ENCODE measurements at places on chromosomes 2 and 18. TPM values are rescaled to one million over a fixed set of nuclear protein-coding genes. Genes with fewer than 3 reads are reported as not detected.

- DNase-seq, result no peak
- H3K4me1 ChIP-seq, result peaks cover 14% of the 10 kb centered on the region
- H3K27me3 ChIP-seq, result no peaks in the 10 kb centered on the region
- H3K4me3 ChIP-seq, result no peak overlapping the region
- H3K27ac ChIP-seq, result no peak overlapping the region
- peaks cover 8% of the 10 kb centered on the region for H3K36me3 ChIP-seq
These were observed 20.5 kb downstream of the USP40 start for GRCh38 chr2:233546101-233546500.

DNA sequence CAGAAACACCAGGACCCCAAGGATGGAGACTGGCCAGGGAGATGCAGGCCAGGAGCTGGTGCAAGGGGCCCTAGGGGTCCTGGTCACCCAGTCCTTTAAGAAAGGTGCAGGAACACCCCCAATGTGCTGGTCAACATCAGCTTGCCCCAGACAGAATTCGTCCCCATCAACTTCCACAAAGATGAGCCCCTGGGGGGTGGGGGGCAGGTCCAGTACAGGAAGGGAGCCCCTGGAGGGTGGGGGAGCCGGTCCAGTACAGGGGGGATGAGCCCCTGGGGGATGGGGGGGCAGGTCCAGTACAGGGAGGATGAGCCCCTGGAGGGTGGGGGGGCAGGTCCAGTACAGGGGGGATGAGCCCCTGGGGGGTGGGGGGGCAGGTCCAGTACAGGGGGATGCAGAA lies 160.7 kb upstream of the SALL3 start:
- no peaks in the 10 kb centered on the region for H3K36me3 ChIP-seq
- no peak overlapping the region for H3K4me3 ChIP-seq
- peaks cover 13% of the 10 kb centered on the region for H3K27me3 ChIP-seq
- DNase-seq, result no peak

DNA sequence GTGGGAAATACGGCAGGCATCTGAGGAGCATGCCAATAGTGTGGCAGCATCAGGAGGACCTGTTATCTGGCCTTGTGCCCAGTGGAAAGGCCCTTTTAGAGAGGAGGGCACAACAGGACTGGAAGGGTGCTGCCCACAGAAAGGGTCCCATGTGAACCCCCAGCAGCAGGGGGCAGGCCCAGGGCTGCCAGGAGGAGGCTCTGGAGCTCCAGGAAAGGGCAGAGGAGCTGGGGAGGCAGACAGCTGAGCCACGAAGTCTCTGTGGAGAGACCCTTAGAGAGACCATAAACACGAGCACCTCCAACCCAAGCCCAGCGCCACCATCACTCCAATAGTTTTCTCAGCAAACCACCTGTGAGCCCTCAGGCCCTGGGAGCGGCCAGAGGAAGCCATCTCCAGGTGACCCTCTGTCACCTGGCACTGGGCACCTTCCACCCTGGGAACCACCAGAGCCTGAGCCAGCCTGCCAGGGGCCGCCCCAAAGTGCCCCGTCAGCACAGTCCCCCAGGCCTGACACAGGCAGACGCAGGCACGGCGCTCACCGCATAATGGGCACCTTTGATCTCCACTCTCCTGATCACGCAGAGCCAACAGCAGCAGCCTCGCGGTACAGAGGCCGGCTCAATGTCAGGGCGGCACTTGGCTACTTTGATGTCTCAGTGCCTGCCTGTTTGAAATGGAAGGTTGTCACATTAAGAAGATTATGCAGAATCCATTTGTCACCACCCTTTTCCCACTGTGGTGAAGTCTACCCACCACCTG lies 162.5 kb upstream of the RAB6C start:
- no peak overlapping the region for H3K4me3 ChIP-seq
- no peak for DNase-seq
- H3K27ac ChIP-seq, result no peak overlapping the region
- no peaks in the 10 kb centered on the region for H3K36me3 ChIP-seq
- no peaks in the 10 kb centered on the region for H3K27me3 ChIP-seq

GRCh38 chr2:163474889-163475288 lies 260.9 kb downstream of the FIGN start:
- no peaks in the 10 kb centered on the region for H3K27me3 ChIP-seq
- H3K36me3 ChIP-seq, result no peaks in the 10 kb centered on the region
- no peak for DNase-seq
- H3K4me3 ChIP-seq, result no peak overlapping the region
- no peak overlapping the region for H3K27ac ChIP-seq

DNA sequence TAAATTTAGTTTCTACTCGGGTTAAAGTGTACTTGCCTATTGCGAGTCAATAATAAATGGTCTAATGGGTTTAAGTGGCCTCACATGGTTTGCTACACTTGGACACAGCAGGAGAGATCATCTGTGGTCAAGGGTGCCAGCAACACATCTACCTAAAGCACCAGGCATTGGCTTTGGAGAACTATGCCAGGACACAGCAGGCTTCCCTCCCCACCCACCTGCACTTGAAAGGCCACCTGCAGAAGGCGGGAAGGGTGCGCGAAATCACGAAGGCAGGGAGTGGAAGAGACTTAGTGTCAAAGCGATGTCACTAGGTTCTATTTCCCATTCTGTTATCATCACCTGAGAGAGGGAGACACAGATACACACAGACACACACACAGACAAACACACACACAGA lies 44.5 kb downstream of the MYT1L start:
- H3K4me3 ChIP-seq, result no peak overlapping the region
- H3K27me3 ChIP-seq, result no peaks in the 10 kb centered on the region
- no peaks in the 10 kb centered on the region for H3K4me1 ChIP-seq
- H3K27ac ChIP-seq, result no peak overlapping the region

Gene NAT8
- total RNA-seq, result not detected

Gene TGFA
- total RNA-seq, result not detected

GRCh38 chr2:94987074-94988020 lies 38.2 kb upstream of the MAL start:
- H3K36me3 ChIP-seq, result no peaks in the 10 kb centered on the region
- H3K27ac ChIP-seq, result no peak overlapping the region
- peaks cover 20% of the 10 kb centered on the region for H3K27me3 ChIP-seq
- peak; percentile 15 for DNase-seq

DNA sequence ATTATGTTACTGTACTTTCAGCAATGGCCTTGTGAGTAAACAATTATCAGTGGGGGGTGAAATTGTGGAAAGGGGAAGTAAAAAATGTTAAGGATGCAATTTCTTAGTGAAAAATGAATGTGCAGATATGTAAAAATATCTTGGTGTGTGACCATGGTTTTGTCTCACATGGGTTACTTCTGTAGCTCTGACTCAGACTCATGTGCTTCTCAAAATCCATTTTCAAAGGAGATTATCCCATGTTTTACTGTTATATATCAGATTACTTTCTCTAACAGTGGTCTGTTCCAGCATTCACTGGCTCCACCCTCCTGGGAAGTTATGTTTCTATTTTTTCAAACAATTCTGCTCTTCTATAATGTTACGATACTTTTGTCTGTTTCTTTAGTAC lies 298.2 kb upstream of the COL3A1 start:
- no peaks in the 10 kb centered on the region for H3K4me1 ChIP-seq
- H3K4me3 ChIP-seq, result no peak overlapping the region
- H3K27ac ChIP-seq, result no peak overlapping the region
- H3K36me3 ChIP-seq, result no peaks in the 10 kb centered on the region
- no peak for DNase-seq
- no peaks in the 10 kb centered on the region for H3K27me3 ChIP-seq

DNA sequence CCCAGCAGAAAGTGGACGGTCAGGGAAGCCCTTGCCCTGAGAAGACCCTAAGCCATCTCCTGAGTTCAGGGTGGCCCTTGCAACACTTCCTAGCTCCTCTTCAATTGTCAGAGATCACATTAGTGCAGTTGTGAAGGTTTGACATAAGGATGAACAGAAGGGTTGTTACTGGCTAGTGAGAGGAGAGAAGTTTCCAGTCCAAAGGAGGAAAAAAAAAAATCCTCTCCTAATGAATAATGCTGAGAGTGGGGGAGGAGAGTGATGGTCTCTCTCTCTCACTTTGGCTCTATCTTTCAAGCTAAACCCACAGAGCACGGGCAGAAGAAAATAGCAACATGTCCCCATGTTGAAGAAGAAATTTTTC lies 819.9 kb downstream of the BCL11A start:
- H3K27me3 ChIP-seq, result no peaks in the 10 kb centered on the region
- H3K4me1 ChIP-seq, result no peaks in the 10 kb centered on the region
- no peak overlapping the region for H3K4me3 ChIP-seq
- no peak overlapping the region for H3K27ac ChIP-seq
- DNase-seq, result no peak
- H3K36me3 ChIP-seq, result no peaks in the 10 kb centered on the region

Gene ACKR3
- 3.3 TPM for total RNA-seq

Gene B4GALT6
- total RNA-seq, result 0.41 TPM

- H3K27me3 ChIP-seq, result no peaks in the 10 kb centered on the region
- H3K36me3 ChIP-seq, result peaks cover 24% of the 10 kb centered on the region
- no peak overlapping the region for H3K4me3 ChIP-seq
These were observed 14.0 kb downstream of the TMEM127 start for GRCh38 chr2:96251721-96252292.

DNA sequence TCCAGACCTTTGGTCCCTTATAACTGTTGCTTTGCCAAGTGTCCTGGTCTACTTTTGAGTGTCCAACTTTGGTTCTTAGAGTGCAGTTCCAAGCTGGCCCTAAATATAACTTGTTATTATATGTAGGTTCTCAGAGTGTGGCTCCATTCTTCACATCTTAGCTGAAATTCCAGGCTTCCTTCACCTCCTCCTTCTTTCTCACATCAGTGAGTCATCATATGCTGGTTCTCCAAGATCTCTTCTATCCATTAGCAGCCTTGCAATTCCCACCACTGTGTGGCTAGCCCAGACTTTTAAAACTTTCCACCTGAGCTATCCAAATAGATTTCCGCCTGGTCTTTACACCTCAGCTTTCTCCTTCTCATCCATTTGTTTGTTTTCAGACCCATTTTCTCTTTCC lies 12.6 kb upstream of the CXCR4 start:
- no peak for DNase-seq
- H3K27ac ChIP-seq, result peak overlapping the region; percentile 50
- no peak overlapping the region for H3K4me3 ChIP-seq
- H3K36me3 ChIP-seq, result peaks cover 5% of the 10 kb centered on the region
- H3K27me3 ChIP-seq, result peaks cover 36% of the 10 kb centered on the region
- peaks cover 81% of the 10 kb centered on the region for H3K4me1 ChIP-seq

DNA sequence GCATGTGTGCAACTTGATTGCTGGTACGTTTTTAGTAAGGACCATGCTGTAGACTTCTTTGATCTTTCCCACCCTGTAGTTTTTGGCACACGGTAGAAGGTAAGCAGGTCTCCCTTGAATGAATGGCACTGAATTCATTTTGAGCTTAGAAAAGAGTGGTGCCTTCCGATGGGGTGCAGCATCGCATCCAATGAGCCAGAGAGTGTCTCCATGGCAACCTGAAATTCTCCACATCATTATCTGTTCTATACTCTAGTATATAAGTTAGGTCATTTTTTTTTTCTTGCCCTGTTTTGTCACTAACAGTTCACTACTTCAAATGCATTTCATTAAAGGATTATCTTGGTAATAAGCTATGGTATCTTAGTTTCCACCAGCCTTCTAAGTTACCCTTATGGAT lies 81.2 kb upstream of the REV1 start:
- H3K27ac ChIP-seq, result no peak overlapping the region
- no peak for DNase-seq

DNA sequence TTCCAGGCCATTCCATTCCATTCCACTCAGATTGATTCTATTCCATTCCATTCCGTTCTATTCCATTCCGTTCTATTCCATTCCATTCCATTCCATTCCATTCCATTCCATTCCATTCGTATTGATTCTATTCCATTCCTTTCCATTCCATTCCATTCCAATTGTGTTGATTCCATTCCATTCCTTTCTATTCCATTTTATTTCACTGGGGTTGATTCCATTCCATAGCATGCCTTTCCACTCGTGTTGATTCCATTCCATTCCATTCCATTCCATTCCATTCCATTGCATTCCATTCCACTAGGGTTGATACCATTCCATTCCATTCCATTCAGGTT lies 1142.3 kb downstream of the RPIA start:
- H3K27me3 ChIP-seq, result no peaks in the 10 kb centered on the region
- H3K27ac ChIP-seq, result no peak overlapping the region
- H3K4me3 ChIP-seq, result no peak overlapping the region
- H3K4me1 ChIP-seq, result no peaks in the 10 kb centered on the region
- peaks cover 52% of the 10 kb centered on the region for H3K36me3 ChIP-seq
- DNase-seq, result no peak

Gene BCL2
- total RNA-seq, result 143 TPM

Gene MYL12A
- total RNA-seq, result 787 TPM

Gene TUBB8B
- total RNA-seq, result not detected

DNA sequence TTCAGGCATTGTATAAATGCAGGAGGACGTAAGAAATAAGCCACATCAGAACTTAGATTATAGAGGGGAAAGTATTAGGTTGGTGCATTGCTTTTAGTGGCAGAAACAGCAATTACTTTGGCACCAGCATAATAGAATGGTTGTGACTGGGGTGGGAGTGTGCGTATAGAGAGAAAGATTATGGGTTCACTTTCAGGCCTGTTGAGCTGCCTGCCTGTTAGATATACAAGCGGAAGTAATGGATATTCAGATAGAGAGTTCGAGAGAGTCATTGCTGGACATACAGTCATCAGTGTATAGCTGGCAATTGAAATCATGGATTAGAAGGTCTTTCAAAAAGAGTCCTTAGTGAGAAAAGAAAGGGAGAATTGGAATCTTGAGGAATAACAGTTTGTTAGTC lies 139.2 kb upstream of the MYO3B start:
- no peak overlapping the region for H3K27ac ChIP-seq
- no peak for DNase-seq
- no peaks in the 10 kb centered on the region for H3K27me3 ChIP-seq
- no peak overlapping the region for H3K4me3 ChIP-seq

Gene FAM124B
- total RNA-seq, result 0.15 TPM

GRCh38 chr18:2656237-2656980 lies 883 bp downstream of the SMCHD1 start:
- peaks cover 30% of the 10 kb centered on the region for H3K36me3 ChIP-seq
- DNase-seq, result peak; percentile 72
- H3K4me1 ChIP-seq, result peaks cover 34% of the 10 kb centered on the region
- H3K27ac ChIP-seq, result peak overlapping the region; percentile 96

Gene CYP1B1
- 4.2 TPM for total RNA-seq

DNA sequence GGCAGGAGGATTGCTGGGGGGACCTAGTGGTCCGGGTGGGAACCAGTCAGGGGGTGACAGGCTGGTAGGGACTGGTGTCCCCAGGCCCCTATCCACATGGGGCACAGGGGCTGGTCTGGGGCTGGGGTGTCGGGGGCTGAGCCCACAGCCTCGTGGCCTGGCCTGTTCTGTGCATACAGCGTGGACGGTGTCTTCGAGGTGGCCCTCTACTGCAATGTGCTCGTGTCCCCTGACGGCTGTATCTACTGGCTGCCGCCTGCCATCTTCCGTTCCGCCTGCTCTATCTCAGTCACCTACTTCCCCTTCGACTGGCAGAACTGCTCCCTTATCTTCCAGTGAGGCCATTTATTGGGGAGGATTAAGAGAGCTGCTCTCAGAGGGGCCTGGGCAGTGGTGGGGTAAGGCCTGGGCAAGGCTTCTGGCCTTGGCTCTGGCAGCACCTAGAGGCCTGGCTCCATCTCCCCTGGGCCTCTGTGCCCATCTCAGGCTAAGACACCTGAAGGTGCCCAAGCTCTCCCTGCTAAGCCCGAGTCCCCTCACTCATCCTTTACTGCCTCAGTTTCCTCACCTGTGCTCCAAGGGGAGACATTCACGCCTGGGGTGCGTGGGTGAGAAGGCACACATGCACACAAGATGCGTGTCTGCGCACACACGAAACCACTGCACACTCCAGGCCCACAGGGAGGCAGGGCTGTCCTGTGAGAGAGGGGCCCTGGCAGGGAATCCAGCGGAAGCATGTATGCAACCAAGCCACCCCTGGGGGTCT lies 1.9 kb downstream of the CHRNG start:
- no peak overlapping the region for H3K4me3 ChIP-seq
- H3K4me1 ChIP-seq, result peaks cover 10% of the 10 kb centered on the region
- peaks cover 6% of the 10 kb centered on the region for H3K27me3 ChIP-seq
- no peak overlapping the region for H3K27ac ChIP-seq

Gene CPS1
- total RNA-seq, result 1.3 TPM

Data from activated CD8-positive, alpha-beta memory T cell treated with anti-CD3 and anti-CD28 coated beads, Interleukin-2, amount 10 ng/mL, durations not matched to agents 7 days and 5 days (primary cell).